ENCODE measurements at places on chromosomes 2 and 18. TPM values are rescaled to one million over a fixed set of nuclear protein-coding genes. Genes with fewer than 3 reads are reported as not detected.
A peak's percentile ranks its signal among the peaks of the same experiment; 100 is the strongest.

DNA sequence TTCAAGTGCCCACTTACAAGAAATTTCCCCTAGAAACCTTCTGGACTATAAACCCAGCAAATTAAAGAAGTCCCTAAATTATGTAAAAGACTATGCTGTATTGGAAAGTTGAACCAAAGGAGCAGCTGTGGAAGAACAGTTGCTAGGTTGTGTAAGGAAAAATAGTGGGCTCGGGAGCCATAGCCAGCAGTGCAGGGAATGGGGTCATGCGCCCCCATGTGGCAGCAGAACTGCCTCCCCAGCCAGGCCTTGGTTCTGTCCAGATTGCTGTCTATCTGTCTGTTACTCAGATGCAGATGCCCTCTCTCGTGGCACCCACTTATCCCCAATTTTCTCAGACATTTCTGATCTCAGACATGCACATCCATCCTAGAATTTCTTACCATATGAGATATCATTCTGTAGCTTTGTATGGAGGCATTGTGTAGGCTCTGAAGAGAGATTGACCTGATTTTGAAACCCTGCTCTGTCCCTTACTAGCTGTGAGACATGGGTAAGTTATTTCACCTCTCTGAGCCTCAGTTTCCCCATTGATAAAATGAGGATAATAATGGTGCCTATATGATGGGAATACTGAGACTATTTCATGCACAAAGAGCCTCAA, 258.3 kb downstream of the SS18 start:
- DNase-seq: peak; percentile 72
- no peaks in the 10 kb centered on the region for H3K27me3 ChIP-seq
- H3K27ac ChIP-seq: no peak overlapping the region
- H3K4me1 ChIP-seq: peaks cover 5% of the 10 kb centered on the region
- no peak overlapping the region for H3K4me3 ChIP-seq
- H3K36me3 ChIP-seq: no peaks in the 10 kb centered on the region

GRCh38 chr2:65075176-65075575, 19.0 kb downstream of the CEP68 start:
- H3K27me3 ChIP-seq: no peaks in the 10 kb centered on the region
- peaks cover 23% of the 10 kb centered on the region for H3K4me1 ChIP-seq
- H3K36me3 ChIP-seq: peaks cover 67% of the 10 kb centered on the region
- DNase-seq: no peak
- H3K4me3 ChIP-seq: no peak overlapping the region
- H3K27ac ChIP-seq: peak overlapping the region; percentile 49

GRCh38 chr2:196718419-196719109, 79.0 kb downstream of the CCDC150 start:
- H3K27ac ChIP-seq: no peak overlapping the region
- no peak overlapping the region for H3K4me3 ChIP-seq
- no peaks in the 10 kb centered on the region for H3K27me3 ChIP-seq
- no peaks in the 10 kb centered on the region for H3K4me1 ChIP-seq

The TANK gene
- total RNA-seq: 79.6 TPM

The CPO gene
- total RNA-seq: not detected

The COL6A3 gene
- total RNA-seq: 119 TPM

- H3K27ac ChIP-seq: no peak overlapping the region
- H3K4me3 ChIP-seq: no peak overlapping the region
- no peak for DNase-seq
These were observed 41.5 kb downstream of the KCMF1 start for GRCh38 chr2:85012431-85012830.

The C2orf66 gene
- 0.38 TPM for total RNA-seq

The KLHL41 gene
- 0.61 TPM for total RNA-seq

DNA sequence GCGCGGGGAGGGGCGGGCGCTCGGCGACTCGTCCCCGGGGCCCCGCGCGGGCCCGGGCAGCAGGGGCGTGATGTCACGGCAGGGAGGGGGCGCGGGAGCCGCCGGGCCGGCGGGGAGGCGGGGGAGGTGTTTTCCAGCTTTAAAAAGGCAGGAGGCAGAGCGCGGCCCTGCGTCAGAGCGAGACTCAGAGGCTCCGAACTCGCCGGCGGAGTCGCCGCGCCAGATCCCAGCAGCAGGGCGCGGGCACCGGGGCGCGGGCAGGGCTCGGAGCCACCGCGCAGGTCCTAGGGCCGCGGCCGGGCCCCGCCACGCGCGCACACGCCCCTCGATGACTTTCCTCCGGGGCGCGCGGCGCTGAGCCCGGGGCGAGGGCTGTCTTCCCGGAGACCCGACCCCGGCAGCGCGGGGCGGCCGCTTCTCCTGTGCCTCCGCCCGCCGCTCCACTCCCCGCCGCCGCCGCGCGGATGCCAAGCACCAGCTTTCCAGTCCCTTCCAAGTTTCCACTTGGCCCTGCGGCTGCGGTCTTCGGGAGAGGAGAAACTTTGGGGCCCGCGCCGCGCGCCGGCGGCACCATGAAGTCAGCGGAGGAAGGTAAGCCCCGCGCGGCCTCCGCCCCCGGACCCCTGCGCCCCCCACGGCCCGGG, at the start of gene NFATC1:
TSS of gene NFATC1 (plus strand) at position 170 of the 644 bp plus-strand sequence. CDS start at position 465, 295 bp downstream.
- H3K4me1 ChIP-seq: peaks cover 35% of the 10 kb centered on the region
- H3K27me3 ChIP-seq: peaks cover 19% of the 10 kb centered on the region
- H3K4me3 ChIP-seq: peak within 1 kb of the TSS; percentile 58
- peak within 1 kb of the TSS; percentile 87 for H3K27ac ChIP-seq

DNA sequence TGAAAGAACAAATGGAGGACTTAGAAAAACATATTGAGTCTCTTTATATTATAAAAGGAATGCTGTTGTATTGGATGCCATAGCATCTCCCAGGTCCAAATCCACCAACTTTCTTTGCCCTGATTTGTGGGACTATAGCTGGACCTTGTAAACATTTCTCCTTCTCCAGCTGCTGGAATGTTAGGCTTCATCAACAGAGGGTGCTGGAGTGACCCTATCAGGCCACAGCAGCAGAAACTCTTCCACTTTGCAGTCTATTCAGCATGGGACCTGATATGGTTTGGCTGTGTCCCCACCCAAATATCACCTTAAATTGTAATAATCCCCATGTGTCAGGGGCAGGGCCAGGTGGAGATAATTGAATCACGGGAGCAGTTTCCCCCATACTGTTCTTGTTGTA, 138.4 kb upstream of the ARL4C start:
- H3K27me3 ChIP-seq: no peaks in the 10 kb centered on the region
- no peak overlapping the region for H3K4me3 ChIP-seq
- no peak for DNase-seq
- no peak overlapping the region for H3K27ac ChIP-seq
- H3K4me1 ChIP-seq: peaks cover 7% of the 10 kb centered on the region
- no peaks in the 10 kb centered on the region for H3K36me3 ChIP-seq

DNA sequence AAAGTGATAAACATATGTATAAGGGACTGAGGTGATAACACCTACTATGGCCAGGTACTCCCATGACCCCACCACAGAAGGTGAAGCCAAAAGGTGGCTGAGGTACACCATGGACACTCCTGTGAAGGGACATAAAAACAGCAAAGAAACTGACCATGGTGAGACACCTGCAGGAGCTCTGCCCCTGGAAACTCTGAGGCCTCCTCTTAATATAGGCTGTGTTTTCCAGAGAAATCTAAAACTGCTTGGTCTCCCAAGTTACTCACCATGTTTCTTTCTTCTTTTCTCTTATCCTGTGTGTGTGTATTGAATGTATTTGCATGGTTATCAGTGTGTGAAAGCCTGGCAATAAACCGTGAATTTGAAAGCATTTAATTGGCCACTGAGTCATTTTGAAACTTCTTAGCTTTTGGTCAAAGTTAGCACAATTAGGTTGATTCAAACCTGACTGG, 739.3 kb upstream of the GCFC2 start:
- H3K4me1 ChIP-seq: no peaks in the 10 kb centered on the region
- no peak overlapping the region for H3K4me3 ChIP-seq
- no peak for DNase-seq

DNA sequence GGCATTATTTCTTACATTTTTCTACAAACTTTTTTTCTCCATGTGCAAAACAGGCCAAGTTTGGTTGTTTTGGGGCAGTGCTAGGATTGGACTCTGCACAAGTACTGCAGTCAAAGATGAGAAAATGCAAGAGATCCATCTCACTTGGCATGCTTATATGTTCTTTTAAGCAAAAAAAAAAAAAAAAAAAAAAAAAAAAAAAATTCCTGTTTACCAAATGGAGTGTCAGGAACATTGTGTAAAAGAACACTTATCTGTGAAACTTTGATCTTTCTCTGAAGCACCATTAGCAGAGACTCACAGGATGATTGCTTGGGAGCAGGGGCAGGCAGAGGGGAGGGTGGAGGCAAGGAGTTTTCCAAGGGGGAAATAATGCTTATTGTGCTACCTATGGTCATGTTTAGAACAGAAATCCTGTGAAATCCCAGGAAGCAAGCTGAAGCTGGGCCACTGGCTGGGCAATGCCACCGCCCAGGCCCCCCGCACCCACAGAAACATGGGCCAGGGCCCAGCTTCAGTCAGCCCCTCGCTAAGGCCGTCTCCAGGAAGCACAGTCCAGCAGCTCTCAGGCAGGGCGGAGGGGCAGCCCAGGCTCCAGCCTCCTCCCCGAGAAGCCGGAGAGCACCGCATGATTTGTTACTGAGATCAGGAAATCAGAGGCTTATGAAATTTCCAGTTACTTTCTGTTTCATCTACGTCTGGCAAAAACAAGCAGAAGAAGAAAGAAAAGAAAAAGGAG, 229.4 kb downstream of the ZNF516 start:
- H3K4me1 ChIP-seq: peaks cover 23% of the 10 kb centered on the region
- H3K27me3 ChIP-seq: no peaks in the 10 kb centered on the region
- H3K36me3 ChIP-seq: no peaks in the 10 kb centered on the region
- peak; percentile 76 for DNase-seq
- H3K27ac ChIP-seq: peak overlapping the region; percentile 90

- DNase-seq: peak; percentile 75
- peak overlapping the region; percentile 75 for H3K27ac ChIP-seq
- H3K4me1 ChIP-seq: peaks cover 16% of the 10 kb centered on the region
- no peaks in the 10 kb centered on the region for H3K27me3 ChIP-seq
- no peaks in the 10 kb centered on the region for H3K36me3 ChIP-seq
These were observed 63.3 kb upstream of the ALPP start for GRCh38 chr2:232315049-232315922.

The REG3G gene
- not detected for total RNA-seq

The PROC gene
- not detected for total RNA-seq

GRCh38 chr2:84639751-84640150, 123.5 kb downstream of the DNAH6 start:
- no peaks in the 10 kb centered on the region for H3K4me1 ChIP-seq
- H3K27ac ChIP-seq: no peak overlapping the region
- no peak overlapping the region for H3K4me3 ChIP-seq
- H3K36me3 ChIP-seq: no peaks in the 10 kb centered on the region

DNA sequence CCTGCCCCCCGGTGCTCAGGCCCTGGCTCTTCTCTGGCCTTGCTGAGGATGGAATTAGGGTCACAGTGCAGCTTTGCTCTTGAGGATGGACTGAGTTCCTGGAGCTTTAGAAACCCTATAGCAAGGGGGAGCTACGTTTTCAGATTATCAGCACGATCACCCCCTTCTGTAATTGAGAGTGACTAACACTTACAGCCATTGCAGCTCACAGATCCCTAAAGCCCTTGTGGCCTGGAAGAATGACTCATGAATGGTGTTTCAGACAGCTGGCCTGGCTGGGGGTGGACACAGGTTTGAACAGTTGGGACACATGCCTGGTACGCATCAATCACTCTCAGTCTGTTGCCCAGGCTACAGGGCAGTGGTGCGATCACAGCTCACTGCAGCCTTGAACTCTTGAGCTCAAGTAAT, 79.7 kb upstream of the IGFBP5 start:
- DNase-seq: no peak
- no peak overlapping the region for H3K4me3 ChIP-seq
- H3K36me3 ChIP-seq: no peaks in the 10 kb centered on the region
- H3K27ac ChIP-seq: no peak overlapping the region
- no peaks in the 10 kb centered on the region for H3K4me1 ChIP-seq

- no peak overlapping the region for H3K27ac ChIP-seq
- no peaks in the 10 kb centered on the region for H3K4me1 ChIP-seq
- no peak overlapping the region for H3K4me3 ChIP-seq
- no peak for DNase-seq
These were observed 818.1 kb downstream of the SLC4A3 start for GRCh38 chr2:220445429-220446105.

The CCBE1 gene
- 27.8 TPM for total RNA-seq

DNA sequence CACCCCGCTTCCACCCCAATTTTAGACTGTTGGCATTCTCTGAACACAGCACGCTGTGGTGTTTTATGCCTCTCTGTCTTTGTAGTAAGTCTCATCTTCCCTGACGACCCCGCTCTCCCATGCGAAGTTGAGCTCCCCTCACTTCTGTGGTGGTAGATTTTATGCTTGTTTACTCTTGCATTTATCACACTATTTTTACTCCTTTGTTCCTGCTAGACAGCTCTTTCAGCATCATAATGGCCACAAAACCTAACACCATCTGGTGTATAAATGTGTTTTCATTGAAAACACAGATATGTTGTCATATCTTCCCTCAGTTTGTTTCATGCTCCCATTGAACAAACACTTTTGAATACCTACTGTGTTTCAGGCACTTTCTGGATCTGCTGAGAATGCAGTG, 57.1 kb downstream of the PKP4 start:
- H3K4me3 ChIP-seq: no peak overlapping the region
- H3K36me3 ChIP-seq: no peaks in the 10 kb centered on the region
- no peaks in the 10 kb centered on the region for H3K27me3 ChIP-seq
- no peak for DNase-seq

The C18orf54 gene
- total RNA-seq: 3.0 TPM

DNA sequence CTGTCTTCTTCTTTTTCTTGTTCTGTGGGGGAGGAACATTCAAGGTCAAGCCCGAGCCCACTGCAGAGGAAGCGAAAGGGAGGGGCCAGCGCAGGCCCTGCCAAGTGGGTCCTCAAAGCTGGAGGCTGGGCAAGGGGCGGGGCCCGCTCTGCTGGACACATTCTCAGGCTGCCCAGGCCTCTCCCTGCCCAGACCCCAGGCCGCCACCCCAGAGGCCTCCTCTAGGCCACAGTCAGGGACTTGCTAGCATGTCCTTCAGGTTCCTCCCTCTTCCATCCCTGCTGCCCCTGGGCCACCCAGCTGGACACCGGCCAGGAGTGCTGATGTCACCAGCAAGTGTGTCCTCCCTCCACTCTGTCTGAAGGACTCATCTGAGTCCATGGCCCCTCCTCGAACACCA, 44.1 kb downstream of the KIF1A start:
- H3K27me3 ChIP-seq: no peaks in the 10 kb centered on the region
- H3K4me1 ChIP-seq: no peaks in the 10 kb centered on the region
- no peak overlapping the region for H3K4me3 ChIP-seq
- no peaks in the 10 kb centered on the region for H3K36me3 ChIP-seq

All from upper lobe of right lung (tissue), 1 donor.